SK-MEL-5 (cell line): ENCODE measurements at places on chromosomes 7 and 10. TPM values are rescaled to one million over a fixed set of nuclear protein-coding genes. Genes with fewer than 3 reads are reported as not detected.

DNA sequence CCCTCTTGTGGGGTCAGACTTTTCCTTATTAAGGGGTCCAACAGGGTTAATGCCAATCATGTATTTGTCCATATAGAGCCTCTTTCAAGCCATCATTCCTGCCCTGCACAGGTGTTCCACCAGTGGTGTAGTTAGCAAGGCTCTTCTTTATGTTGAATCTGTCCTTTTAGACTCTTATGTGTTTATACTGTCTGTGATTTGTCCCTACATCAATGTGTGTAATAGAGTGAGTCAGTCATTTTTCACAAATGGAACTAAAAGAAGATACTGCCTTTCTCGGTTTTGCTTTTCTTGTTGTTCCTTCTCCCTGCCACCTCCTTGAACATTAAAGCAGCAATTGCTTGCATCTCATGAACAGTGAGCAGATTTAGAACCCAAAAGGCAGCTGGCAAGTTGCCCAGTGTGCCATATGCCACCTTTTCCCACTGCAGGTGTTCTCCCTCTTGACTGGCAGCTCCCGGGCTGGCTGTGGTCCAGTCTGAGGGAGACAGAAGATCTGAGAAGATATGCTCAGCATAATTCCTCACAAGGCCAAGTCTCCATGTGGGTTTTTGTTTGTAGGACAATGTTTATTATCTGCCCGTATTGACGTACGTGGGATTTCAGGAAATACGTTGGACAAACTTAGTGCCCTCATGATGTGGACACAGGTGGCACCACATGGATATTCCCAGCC is 154.1 kb downstream of the LHFPL3 start:
- DNase-seq: no peak

DNA sequence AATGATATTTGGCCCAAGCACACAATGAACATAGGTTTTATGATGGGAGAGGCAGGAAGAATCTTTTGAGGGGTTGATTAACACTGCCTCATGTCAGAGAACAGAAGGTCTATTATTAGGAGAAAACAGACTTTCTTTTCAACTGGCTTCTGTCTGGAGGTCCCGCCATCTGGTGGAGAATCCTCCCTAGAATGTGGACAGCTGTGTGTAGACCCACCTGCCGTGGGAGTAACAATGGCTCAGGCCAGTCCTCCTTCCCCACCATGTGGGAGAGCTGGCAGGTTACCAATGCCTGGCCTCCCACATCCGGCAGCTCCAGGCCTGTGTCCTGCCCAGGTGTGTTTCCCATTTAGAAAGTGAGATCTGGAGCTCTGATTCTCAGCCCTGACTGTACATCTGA is 70.4 kb upstream of the AOAH start:
- peak; percentile 76 for DNase-seq

DNA sequence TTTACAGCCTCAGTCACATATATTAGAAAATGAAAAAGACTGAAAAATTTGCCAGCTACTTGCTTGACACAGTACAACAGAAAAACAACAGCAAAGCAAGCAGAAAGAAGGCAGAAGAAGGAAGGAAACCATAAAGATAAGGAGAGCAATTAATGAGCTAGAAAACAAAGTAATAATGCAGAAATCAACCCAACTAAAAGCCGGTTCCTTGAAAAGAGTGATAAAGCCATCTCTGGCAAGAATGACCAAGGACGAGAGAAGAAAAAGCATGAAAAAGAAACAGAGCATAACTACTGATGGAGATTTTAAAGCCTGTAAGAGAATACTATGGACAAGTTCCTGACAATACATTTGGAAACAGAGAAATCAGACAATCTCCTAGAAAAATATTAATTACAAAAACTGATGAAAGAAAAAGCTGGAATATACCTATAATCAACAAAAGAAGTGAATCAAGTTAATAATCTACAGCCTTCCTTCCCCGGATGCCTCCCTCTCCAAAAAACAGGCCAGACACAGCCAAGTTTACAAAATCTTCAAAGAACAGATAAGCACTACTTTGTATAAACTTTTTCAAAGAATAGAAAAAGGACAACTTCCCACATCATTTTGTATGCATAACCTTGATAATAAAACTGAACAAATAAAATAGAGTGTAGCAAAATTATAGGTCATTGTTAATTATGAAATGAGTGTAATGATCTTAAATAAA is 204.0 kb downstream of the BAMBI start:
- no peak for DNase-seq

GRCh38 chr7:55641811-55642210 is 69.5 kb upstream of the VOPP1 start:
- DNase-seq: no peak

Gene HOXA11
- total RNA-seq: 0.08 and 0.16 TPM in 2 replicates

Gene TFAM
- total RNA-seq: 54.8 and 72.5 TPM in 2 replicates

Gene EPDR1
- 38.7 and 42.3 TPM in 2 replicates for total RNA-seq
